ENCODE measurements at places on chromosomes 11 and 22.
A peak's percentile ranks its signal among the peaks of the same experiment; 100 is the strongest.

DNA sequence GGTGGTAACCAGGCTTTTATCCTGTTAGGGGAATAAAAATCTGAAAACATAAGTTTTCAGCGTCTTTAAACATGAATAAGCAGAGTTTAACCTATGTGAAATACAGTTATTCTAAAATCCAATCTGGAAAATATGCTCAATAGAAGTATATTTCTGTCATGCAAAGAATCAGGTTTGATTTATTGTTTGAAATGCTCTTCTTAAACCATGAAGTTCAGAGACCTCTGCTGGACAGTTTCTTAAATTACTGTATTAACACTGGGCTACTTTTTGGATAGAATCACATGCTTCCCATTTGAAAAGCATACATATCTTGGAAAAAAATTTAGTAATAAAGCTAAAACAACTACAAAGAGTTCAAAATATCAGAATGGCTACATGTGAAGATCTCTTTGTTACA lies 25.4 kb downstream of the APIP start:
- no peak for DNase-seq

- peak; percentile 80 for DNase-seq
Observed at GRCh38 chr11:47565340-47566148, at the start of gene PTPMT1. PTPMT1 (plus strand) TSS chr11:47565599; CDS start chr11:47565623, 24 bp downstream.

- no peak for DNase-seq
Observed at GRCh38 chr11:44150401-44150800, 54.9 kb downstream of the EXT2 start.

GRCh38 chr22:36180038-36180880 lies 19.7 kb upstream of the APOL3 start:
- peak; percentile 95 for DNase-seq
